Smooth muscle cell of the umbilical artery (primary cell): ENCODE measurements at places on chromosomes 1 and 21. TPM values are rescaled to one million over a fixed set of nuclear protein-coding genes. Genes with fewer than 3 reads are reported as not detected.

Gene PTAFR
- 0.05 TPM in 1 of 2 replicates, not detected in the other for total RNA-seq

Gene SPATA21
- not detected in 2 replicates for total RNA-seq

Gene PPIAL4G
- total RNA-seq = not detected in 2 replicates

Gene PAQR6
- total RNA-seq = 0.28 and 0.59 TPM in 2 replicates

Gene GCSAML
- total RNA-seq = not detected in 2 replicates

Gene FBLIM1
- 99.2 and 141 TPM in 2 replicates for total RNA-seq

Gene TNFRSF4
- total RNA-seq = under 0.01 and 0.14 TPM in 2 replicates

Gene TEKT2
- total RNA-seq = not detected in 2 replicates

Gene POU3F1
- 0.09 TPM in 1 of 2 replicates, not detected in the other for total RNA-seq

Gene RGS4
- total RNA-seq = 173 and 822 TPM in 2 replicates

Gene LORICRIN
- not detected in 2 replicates for total RNA-seq

Gene C1orf146
- total RNA-seq = not detected in 2 replicates

Gene FAAP20
- 23.8 and 32.2 TPM in 2 replicates for total RNA-seq

Gene IBA57
- 4.8 and 8.3 TPM in 2 replicates for total RNA-seq

Gene RIMKLA
- total RNA-seq = under 0.01 and 0.05 TPM in 2 replicates

Gene CFAP126
- not detected in 2 replicates for total RNA-seq

Gene VASH2
- total RNA-seq = 1.4 and 2.4 TPM in 2 replicates

Gene PARK7
- total RNA-seq = 206 and 247 TPM in 2 replicates

Gene FAM43B
- total RNA-seq = 0.09 TPM in 1 of 2 replicates, not detected in the other

Gene NBPF3
- 24.9 and 33.3 TPM in 2 replicates for total RNA-seq

Gene FAM167B
- total RNA-seq = 0.78 TPM in 1 of 2 replicates, not detected in the other

Gene ADCY10
- 0.05 and 0.30 TPM in 2 replicates for total RNA-seq

Gene TSPEAR
- not detected in 2 replicates for total RNA-seq
